Stimulated activated CD8-positive, alpha-beta memory T cell treated with anti-CD3 and anti-CD28 coated beads, Interleukin-7, amount 100 ng/mL, for 1 hour (primary cell): ENCODE measurements at places on chromosomes 1 and 21.

GRCh38 chr1:43383449-43383848 lies 6.2 kb downstream of the MED8 start:
- DNase-seq = no peak

DNA sequence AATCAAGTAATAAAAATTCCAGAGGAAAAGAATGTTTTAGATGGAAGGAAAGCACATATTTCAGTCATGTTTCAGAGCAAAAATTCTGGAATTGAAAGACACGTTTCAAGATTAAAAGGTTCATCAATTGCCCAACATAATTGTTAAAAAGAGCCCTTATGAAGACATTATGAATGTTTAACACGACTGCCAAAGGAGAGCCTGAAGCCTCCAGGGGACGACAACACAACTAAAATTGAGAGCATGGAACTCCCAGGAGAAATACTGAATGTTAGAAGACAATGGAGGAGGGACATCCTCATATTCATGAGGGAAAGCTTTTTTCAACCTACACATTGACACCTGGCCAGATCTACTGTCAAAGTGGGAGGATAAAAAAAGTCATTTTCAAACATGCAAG lies 16.0 kb downstream of the OR2T11 start:
- peak; percentile 37 for DNase-seq

DNA sequence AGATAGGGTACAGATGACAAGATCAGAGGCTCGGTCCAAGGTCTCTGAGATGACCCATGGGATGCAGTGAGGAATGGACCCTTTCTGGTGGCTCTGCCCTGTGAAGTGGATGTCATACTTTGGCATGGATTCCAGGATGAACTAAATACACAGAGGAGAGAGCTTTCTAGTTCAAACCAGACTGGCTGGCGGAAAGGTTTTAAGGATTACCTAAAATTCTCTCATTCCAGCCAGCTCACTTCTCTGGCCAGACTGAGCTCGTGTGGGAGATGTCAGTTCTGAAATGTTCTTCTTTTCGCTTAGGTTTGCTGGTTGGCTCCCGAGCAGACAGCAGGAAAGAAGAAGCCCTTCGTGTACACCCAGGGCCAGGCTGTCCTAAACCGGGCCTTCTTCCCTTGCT lies 6.2 kb downstream of the RNPEP start:
- DNase-seq = no peak

- no peak for DNase-seq
Observed at GRCh38 chr1:222454186-222454585, 93.7 kb downstream of the HHIPL2 start.

DNA sequence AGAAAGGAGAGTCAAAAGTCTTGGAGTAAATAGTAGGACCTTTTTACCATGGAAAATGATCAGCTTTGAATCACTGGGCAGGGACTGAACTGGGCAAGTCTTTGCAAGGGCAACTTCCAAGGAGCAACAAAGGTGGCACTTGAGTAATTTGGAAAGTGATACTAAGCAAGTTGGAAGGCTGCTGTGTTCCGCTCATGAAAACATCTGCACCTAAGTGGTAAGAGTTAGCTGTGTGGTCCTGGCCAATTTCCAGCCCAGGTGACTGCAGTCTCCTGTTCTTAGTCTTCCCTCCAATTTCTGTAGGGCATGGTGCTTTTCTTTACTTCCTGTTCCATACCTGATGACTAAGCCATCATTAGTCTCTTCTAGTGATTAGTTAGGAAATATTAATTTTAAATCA lies 35.5 kb upstream of the PRDM2 start:
- no peak for DNase-seq

- no peak for DNase-seq
Observed at GRCh38 chr1:3501856-3502640, 47.6 kb downstream of the ARHGEF16 start.

DNA sequence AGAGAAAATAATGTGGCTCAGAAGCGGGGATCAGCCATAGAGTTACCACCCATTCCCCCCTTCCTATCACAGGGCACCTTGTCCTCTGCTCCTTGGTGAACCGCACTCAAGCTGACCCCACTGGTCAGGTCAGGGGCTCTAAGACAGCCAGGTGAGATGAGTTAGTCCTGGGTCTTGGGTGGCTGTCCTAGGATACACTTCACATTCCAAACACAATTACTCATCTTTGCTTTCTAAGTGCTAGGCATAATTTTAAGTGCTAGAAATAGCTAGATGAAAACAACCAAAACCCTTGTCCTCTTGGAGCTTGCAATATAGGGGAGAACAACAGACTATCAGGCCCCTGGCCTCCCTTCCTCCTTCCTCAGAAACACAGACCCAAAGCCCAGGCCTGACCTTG lies 7.8 kb upstream of the MUTYH start:
- no peak for DNase-seq

- no peak for DNase-seq
Observed at GRCh38 chr1:154519591-154519991, 17.4 kb upstream of the SHE start.

DNA sequence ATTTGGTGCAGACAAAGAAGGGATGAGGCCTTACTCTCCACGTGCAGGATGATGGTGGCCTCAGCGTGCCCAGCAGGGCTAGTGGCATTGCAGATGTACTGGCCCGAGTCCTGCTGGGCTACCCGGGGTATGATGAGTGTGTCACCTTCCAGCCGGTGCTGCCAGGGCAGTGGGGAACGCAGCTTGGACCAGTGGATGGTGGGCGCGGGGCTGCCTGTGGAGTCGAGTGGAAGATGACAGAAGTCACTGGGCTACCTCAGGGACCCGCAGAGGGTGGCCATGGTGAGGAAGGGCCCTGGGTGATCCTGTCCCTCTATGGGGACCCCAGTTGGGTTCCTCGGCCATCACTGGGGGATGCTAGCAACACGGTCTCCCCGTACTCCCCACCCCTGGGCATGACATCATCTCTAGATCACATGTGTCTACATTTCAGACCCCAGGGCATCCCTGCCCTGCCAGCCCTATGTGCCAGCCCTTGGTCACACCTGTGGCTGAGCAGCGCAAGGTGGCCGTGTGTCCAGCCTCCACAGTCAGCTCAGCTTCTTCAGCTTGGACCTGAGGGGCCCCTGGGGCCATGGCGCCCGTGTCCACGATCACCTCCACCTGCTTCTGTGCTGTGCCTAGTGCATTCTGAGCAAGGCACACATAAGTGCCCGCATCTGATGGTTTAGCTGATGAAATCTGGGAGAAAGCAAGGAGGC lies 27.4 kb downstream of the LDLRAD2 start:
- DNase-seq = no peak

DNA sequence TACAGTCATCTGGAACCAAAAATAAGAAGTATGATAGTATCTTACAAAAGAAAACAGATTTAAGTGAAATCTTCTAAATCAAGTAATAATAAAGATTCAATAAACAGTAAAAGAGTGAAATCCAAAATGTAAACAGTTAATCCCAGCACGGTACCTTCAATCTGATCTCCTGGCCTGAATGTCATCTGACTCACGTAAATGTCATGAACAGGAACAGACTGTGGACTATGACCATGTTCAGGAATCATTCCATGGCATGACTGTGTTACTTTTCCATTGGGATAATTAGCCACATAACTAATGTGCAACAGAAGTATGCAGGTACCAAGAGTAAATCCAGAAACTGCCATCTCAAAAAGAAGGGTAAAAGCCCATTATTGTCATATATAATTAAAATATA lies 18.0 kb downstream of the FRRS1 start:
- DNase-seq = no peak
